HT1080 (cell line): ENCODE measurements at places on chromosomes 3 and 15. TPM values are rescaled to one million over a fixed set of nuclear protein-coding genes. Genes with fewer than 3 reads are reported as not detected.

The THAP10 gene
- 3.3 and 3.8 TPM in 2 replicates for total RNA-seq

The BFSP2 gene
- not detected in 2 replicates for total RNA-seq

The PEX5L gene
- 1.5 and 1.7 TPM in 2 replicates for total RNA-seq

The CTXN2 gene
- total RNA-seq = not detected in 2 replicates

The SPATA12 gene
- total RNA-seq = 0.80 and 1.6 TPM in 2 replicates

The TRPM1 gene
- 0.03 TPM in 1 of 2 replicates, not detected in the other for total RNA-seq

The RARRES1 gene
- not detected in 2 replicates for total RNA-seq
